ENCODE measurements at places on chromosomes 6 and 20. TPM values are rescaled to one million over a fixed set of nuclear protein-coding genes. Genes with fewer than 3 reads are reported as not detected.

Gene RAMACL
- total RNA-seq, result 0.48 TPM

Gene RRAGD
- total RNA-seq, result 10.9 TPM

Gene PRR18
- total RNA-seq, result not detected

Gene AHI1
- 21.4 TPM for total RNA-seq

Gene MUC22
- not detected for total RNA-seq

Gene PRR3
- total RNA-seq, result 19.9 TPM

GRCh38 chr6:96965492-96965891 is 41.0 kb downstream of the KLHL32 start:
- no peaks in the 10 kb centered on the region for H3K36me3 ChIP-seq
- H3K4me1 ChIP-seq, result no peaks in the 10 kb centered on the region
- no peak overlapping the region for H3K27ac ChIP-seq
- DNase-seq, result no peak

DNA sequence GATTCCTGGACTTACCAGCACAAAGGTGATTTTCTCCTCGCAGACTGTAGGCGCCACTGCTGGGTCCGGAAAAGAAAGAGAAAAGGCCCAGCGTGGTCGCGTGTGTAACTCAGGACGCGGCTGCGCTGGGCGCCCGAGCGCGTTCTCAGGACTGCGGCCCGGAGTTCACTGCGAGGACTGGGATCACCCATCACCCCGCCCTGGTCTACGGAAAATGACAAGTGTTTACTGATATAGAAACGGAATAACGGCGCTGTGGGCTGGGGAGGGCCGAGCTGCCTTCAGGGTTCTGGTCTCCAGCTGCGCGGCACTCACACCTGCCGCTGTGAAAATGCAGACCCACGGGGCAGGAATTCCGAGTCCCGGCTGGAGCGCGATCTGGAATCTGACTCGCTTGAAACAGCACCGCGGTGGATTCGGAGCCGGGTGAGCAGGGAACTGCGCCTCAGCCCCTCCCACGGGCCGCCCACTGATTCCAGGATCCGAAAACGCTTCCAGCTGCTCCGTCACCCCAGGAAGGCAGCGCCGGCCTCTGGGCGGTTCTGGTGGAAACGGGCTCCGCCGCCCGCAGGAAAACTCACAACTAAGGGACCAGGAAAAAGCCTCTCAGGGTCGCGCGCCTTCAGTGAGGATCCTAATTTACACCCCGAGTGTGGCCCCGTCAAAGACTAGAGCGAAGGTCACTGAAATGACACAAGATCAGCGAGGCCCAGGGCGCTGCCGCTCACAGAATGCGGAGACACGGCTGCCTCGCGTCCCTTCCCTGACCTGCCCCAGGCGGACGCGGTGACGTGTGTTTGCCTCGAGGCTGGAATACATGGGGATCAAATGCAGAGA is 34.5 kb downstream of the HLA-A start:
- no peak overlapping the region for H3K27ac ChIP-seq
- peak overlapping the region; percentile 89 for H3K4me3 ChIP-seq
- peak; percentile 65 for DNase-seq
- H3K27me3 ChIP-seq, result peaks cover 58% of the 10 kb centered on the region

- no peak for DNase-seq
- H3K27me3 ChIP-seq, result no peaks in the 10 kb centered on the region
- no peak overlapping the region for H3K4me3 ChIP-seq
- no peaks in the 10 kb centered on the region for H3K36me3 ChIP-seq
- H3K27ac ChIP-seq, result no peak overlapping the region
Measured at GRCh38 chr6:16767765-16768476, 6.7 kb upstream of the ATXN1 start.

- H3K27ac ChIP-seq, result no peak overlapping the region
- DNase-seq, result no peak
- no peaks in the 10 kb centered on the region for H3K36me3 ChIP-seq
- H3K4me3 ChIP-seq, result no peak overlapping the region
- H3K4me1 ChIP-seq, result no peaks in the 10 kb centered on the region
Measured at GRCh38 chr6:74114428-74114827, 418.4 kb downstream of the CD109 start.

DNA sequence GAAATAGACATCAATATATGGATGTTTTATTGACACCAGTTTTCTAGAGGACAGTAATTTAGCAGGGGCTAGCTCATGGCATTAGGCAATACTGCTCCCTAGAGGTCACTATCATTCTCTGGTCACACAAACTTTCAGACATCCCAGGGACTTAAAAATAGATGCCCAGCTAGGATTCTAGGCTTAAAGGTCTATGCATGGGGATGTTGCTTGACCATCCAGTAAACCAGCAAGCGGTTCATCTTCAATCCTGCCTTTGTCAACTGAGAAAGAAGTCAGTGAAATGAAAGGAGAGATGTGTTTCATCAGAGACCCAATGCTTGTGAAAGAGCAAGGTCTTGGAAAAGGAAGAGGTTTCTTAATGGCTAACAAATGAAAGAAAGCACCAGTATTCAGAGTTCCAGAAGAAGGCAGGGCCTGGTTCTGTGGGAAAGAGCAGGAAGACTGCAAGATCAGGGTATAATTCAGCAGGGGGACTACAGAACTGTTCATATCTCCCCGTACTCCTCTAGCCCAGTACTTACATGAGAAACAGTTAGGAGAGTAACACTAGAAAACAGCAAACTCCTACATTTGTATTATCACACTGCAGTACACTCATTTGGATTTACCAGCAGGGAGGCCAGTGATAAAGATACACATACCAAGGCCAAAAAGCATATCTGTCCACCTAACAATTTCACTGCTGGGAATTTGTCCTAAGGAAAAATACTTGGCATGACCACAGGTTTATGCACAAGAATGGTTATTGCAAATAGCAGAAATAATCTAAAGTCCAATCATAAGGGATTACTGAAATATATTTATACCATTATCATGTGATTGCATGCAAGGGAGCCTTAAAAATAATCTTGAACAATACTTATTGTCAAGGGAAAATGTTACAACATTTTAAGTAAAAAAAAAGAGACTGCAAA is 151.4 kb upstream of the LAMA2 start:
- H3K4me3 ChIP-seq, result no peak overlapping the region
- H3K27ac ChIP-seq, result no peak overlapping the region
- no peak for DNase-seq

DNA sequence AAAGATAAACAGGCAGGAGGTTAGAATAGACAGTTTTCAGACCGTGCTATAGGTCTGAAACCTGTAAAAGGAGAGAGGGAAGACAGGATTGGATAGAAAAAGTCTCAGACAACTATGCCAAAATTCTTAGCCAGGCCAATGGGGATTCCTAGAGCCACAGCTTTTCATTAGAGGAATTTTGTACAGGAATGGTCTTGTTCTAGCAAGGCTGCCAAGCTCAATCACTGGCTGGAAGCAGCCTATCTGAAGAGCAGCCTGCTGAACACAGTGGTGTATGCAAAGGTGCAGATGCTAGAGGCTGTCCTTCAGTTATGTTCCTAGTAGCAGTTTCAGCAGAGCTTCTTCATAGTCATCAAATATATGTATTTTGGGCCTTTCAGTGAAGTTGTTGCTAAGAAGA is 313.1 kb downstream of the GRIK2 start:
- no peaks in the 10 kb centered on the region for H3K4me1 ChIP-seq
- no peak for DNase-seq
- H3K27me3 ChIP-seq, result no peaks in the 10 kb centered on the region
- H3K36me3 ChIP-seq, result no peaks in the 10 kb centered on the region
- no peak overlapping the region for H3K4me3 ChIP-seq
- no peak overlapping the region for H3K27ac ChIP-seq

DNA sequence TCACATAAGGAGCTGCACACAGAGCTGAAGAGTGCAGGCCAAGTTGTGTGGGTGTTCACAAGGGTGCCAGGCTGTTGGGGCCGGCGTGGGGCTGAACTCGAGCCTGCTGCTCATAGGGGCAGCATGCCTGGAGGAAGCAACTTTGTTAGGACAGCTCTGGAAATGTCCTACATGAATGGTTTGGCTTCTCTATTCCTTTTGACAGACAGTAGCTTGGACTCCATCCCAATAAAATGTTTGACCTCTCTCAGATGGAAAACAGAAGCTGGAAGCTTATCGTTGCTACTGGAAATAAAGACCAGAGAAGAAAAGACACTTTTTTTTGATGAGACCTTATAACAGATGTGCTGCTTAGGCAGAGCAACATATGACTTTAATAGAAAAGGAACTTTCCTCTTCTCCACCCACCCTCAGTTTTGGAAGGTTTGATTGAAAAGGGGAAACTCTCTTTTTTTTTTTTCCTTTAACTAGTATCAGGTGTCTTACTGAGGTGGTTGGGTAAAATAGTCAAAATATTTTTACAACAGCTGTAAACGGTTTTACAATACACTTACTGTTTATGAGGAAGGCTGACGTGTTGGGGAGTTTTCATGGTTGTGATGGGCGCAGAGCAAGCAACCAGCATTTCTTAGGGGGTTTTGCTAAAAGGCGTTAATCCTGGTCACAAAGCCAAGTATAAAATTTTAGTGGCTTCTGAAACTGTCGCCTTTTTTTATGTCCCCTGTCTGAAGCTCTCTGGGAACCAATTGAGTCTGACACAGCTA is 80.7 kb upstream of the EEF1E1 start:
- H3K4me1 ChIP-seq, result no peaks in the 10 kb centered on the region
- H3K27me3 ChIP-seq, result peaks cover 11% of the 10 kb centered on the region
- no peaks in the 10 kb centered on the region for H3K36me3 ChIP-seq

- H3K4me3 ChIP-seq, result no peak overlapping the region
- no peak overlapping the region for H3K27ac ChIP-seq
- H3K4me1 ChIP-seq, result peaks cover 2% of the 10 kb centered on the region
- peaks cover 8% of the 10 kb centered on the region for H3K36me3 ChIP-seq
Measured at GRCh38 chr6:35569011-35569461, 56.3 kb upstream of the TULP1 start.

DNA sequence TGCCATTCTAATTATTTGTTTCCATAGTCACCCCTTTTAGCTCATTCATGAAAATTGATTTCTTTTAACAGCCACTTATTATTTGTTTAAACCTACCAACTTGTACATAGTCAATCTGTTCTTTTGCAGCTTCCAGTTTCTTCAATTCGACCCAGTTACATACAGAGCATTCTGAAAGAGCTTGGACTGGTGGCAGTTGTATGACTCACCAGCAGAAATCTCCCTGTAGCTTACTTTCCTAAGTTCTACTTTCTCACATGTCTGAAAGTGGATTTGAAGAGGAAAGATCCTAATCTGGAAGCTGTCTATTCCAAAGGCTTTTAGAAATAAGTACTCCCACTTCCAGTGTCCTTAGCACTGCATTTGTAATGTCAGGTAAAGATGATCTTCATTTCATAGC is 447.9 kb downstream of the HTR1B start:
- no peak for DNase-seq
- no peaks in the 10 kb centered on the region for H3K36me3 ChIP-seq
- no peak overlapping the region for H3K4me3 ChIP-seq
- H3K27me3 ChIP-seq, result no peaks in the 10 kb centered on the region
- no peak overlapping the region for H3K27ac ChIP-seq

DNA sequence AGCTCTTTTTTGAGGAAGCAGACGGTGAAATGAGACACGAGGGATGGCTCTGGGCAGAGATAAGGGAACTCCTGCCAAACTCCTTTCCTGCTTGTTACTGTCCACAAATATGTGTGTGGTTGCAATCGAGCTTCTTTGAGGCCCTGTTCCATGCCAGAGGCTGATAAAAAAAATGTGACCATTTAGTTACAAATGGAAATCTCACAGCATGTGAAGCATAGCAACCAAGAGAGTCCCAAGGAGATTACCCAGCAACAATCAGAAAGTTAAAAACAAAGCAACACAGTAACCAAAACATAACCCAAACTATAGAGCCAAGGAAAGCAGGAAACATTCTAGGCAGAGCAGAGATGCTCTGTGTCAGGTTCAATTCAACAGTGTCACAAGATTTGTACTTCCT is 35.4 kb upstream of the HMGN3 start:
- H3K36me3 ChIP-seq, result no peaks in the 10 kb centered on the region
- H3K4me3 ChIP-seq, result no peak overlapping the region
- DNase-seq, result no peak
- H3K27ac ChIP-seq, result no peak overlapping the region
- H3K4me1 ChIP-seq, result no peaks in the 10 kb centered on the region

GRCh38 chr20:6750438-6750837 is 17.0 kb upstream of the BMP2 start:
- H3K36me3 ChIP-seq, result no peaks in the 10 kb centered on the region
- no peak overlapping the region for H3K27ac ChIP-seq
- H3K4me1 ChIP-seq, result no peaks in the 10 kb centered on the region

- no peak overlapping the region for H3K27ac ChIP-seq
- peaks cover 4% of the 10 kb centered on the region for H3K36me3 ChIP-seq
- H3K4me3 ChIP-seq, result no peak overlapping the region
- H3K27me3 ChIP-seq, result peaks cover 4% of the 10 kb centered on the region
Measured at GRCh38 chr6:142400495-142400894, 98.7 kb downstream of the ADGRG6 start.

DNA sequence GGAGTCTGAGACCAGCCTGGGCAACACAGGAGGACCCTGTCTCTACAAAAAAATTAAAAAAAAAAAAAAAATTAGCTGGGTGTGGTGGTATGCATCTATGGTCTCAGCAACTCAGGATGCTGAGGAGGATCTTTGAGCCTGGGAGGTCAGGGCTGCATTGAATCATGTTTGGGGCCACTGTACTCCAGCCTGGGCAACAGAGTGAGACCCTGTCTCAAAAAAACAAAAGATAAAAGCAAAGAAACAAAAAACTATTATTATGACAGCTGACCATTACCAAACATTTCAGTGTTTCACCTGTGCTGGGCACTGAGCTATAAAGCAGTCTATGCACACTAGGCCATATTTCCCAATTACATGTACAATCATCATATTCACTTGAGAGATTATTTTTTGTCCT is 35.7 kb downstream of the COX4I2 start:
- H3K27ac ChIP-seq, result peak overlapping the region; percentile 93
- H3K36me3 ChIP-seq, result peaks cover 38% of the 10 kb centered on the region
- DNase-seq, result no peak
- peaks cover 70% of the 10 kb centered on the region for H3K4me1 ChIP-seq
- no peaks in the 10 kb centered on the region for H3K27me3 ChIP-seq

- H3K27ac ChIP-seq, result peak overlapping the region; percentile 5
- no peak overlapping the region for H3K4me3 ChIP-seq
- no peak for DNase-seq
- H3K4me1 ChIP-seq, result peaks cover 31% of the 10 kb centered on the region
- H3K36me3 ChIP-seq, result peaks cover 3% of the 10 kb centered on the region
Measured at GRCh38 chr6:14875481-14876063, 370.3 kb upstream of the JARID2 start.

GRCh38 chr20:10927011-10927583 is 253.3 kb upstream of the JAG1 start:
- no peaks in the 10 kb centered on the region for H3K4me1 ChIP-seq
- no peaks in the 10 kb centered on the region for H3K27me3 ChIP-seq
- no peak overlapping the region for H3K27ac ChIP-seq
- H3K36me3 ChIP-seq, result no peaks in the 10 kb centered on the region
- H3K4me3 ChIP-seq, result no peak overlapping the region

- H3K4me3 ChIP-seq, result no peak overlapping the region
- no peaks in the 10 kb centered on the region for H3K4me1 ChIP-seq
- peak; percentile 28 for DNase-seq
- H3K27ac ChIP-seq, result no peak overlapping the region
Measured at GRCh38 chr20:63134201-63134612, 81.7 kb downstream of the YTHDF1 start.
